ENCODE measurements at places on chromosomes 12 and 14.

DNA sequence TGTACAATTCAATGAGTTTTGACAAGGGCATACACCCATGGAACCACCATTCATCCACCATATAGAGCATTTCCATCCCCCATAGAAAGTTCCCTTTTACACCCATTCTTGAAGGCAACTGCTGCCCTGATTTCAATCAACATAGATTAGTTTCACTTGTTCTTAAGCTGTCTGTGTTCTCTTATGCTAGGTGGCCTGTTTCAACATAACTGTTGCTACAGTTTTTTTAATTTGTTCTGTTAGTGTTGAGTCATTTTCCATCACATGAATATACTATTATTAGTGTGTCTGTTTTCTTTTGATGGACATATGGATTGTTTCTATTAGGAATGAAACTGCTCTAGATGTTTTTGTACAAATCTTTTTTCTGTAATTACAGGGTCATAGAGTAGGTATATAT is 123.4 kb downstream of the PTPRQ start:
- no peak for DNase-seq

- no peak for DNase-seq
These were observed at the start of gene KCNK13 for GRCh38 chr14:90061685-90062126. TSS of gene KCNK13 (plus strand) at chr14:90061994. CDS start at chr14:90062206, 212 bp downstream.

GRCh38 chr14:101199028-101199770 is 295.7 kb upstream of the RTL1 start:
- no peak for DNase-seq

GRCh38 chr14:38089123-38089522 is 118.6 kb upstream of the SSTR1 start:
- no peak for DNase-seq

Measured in cortex of kidney (tissue), 1 donor.